Activated CD8-positive, alpha-beta T cell treated with anti-CD3 and anti-CD28 coated beads, Interleukin-2, amount 10 ng/mL, durations not matched to agents 7 days and 5 days (primary cell): ENCODE measurements at places on chromosomes 4 and X. TPM values are rescaled to one million over a fixed set of nuclear protein-coding genes. Genes with fewer than 3 reads are reported as not detected.

GRCh38 chr4:74890341-74890740, 42.6 kb upstream of the PARM1 start:
- H3K27me3 ChIP-seq, result peaks cover 3% of the 10 kb centered on the region
- no peaks in the 10 kb centered on the region for H3K36me3 ChIP-seq
- no peak overlapping the region for H3K4me3 ChIP-seq
- no peaks in the 10 kb centered on the region for H3K4me1 ChIP-seq
- no peak for DNase-seq

The NPNT gene
- total RNA-seq, result not detected

DNA sequence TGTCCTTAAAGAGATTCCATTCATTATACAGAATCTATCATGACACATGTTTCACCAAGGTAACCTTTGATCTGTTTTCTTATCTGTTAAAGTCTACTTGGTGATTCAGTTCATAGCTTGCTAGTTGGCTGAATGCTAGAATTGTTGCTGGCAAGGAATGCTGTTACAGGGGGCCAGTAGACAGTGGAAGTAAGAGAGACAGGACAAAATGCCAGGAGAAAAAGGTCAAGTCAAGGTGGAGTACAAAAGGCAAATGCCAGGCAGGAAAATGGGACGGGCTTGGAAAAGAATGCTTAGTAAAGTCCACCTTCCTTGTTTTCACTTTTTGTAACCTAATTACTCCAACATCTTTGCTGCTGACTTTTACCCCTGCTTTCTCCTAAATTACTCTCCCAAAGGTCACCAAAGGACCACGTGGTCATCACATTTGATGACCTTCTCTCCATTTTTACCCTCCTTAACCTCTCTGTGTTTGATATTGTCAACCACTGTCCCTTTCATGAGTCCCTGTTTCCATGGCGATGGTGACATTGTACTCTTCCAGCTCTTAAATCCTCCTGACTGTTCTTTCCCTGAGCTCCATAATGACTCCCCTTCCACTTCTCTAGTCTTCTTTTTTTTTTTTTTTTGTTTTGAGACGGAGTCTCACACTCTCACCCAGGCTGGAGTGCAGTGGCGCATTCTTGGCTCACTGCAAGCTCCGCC, 24.5 kb upstream of the TAPT1 start:
- H3K4me1 ChIP-seq, result no peaks in the 10 kb centered on the region
- H3K27me3 ChIP-seq, result no peaks in the 10 kb centered on the region
- H3K27ac ChIP-seq, result no peak overlapping the region
- H3K36me3 ChIP-seq, result peaks cover 6% of the 10 kb centered on the region
- no peak overlapping the region for H3K4me3 ChIP-seq
- no peak for DNase-seq

DNA sequence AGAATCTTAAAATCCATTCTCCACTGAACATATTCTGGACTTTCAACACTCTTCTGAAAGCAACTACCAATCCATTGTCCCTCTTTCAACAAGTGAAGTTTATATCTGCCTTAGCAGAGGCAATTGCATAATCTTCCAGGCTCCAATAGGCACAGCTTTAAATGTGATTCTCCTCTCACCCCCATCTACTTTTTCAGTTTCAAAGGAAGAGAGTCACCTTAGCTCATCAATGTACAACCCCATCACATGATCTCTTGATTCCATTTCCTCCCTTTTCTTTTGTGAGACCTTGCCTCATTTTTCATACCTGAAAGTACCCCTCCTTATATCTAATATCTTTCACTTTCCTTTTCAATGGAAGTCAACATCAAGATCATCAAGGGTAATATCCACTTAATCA, 921.7 kb upstream of the EPHA5 start:
- no peak overlapping the region for H3K4me3 ChIP-seq
- no peaks in the 10 kb centered on the region for H3K36me3 ChIP-seq
- no peak overlapping the region for H3K27ac ChIP-seq
- no peaks in the 10 kb centered on the region for H3K4me1 ChIP-seq

- DNase-seq, result no peak
- no peak overlapping the region for H3K27ac ChIP-seq
- no peaks in the 10 kb centered on the region for H3K4me1 ChIP-seq
Observed at GRCh38 chrX:51737091-51737490, 6.2 kb upstream of the GSPT2 start.

DNA sequence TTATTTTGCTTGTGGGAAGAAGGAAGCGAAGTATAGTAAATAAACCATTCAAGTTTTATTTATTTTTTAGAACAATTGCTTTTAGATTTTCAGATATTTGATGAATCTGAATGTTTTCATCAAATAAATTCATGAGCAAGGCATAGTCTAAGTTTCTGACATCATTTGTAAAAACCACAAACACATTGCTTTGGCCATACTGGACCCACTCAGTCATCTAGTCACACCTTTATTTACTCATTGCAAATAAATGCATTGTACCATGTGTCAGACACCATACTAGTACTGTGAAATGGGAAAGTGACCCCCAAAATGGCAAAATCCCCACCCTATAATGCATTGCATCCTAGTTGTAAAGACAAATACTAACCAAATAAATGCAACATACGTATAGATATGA, 449.1 kb upstream of the SMIM31 start:
- H3K27me3 ChIP-seq, result no peaks in the 10 kb centered on the region
- H3K4me3 ChIP-seq, result no peak overlapping the region
- no peaks in the 10 kb centered on the region for H3K4me1 ChIP-seq
- no peak for DNase-seq

The PSAPL1 gene
- total RNA-seq, result not detected

The NAP1L3 gene
- 0.66 TPM for total RNA-seq

The TMEM271 gene
- not detected for total RNA-seq

GRCh38 chrX:72137846-72138495, 6.3 kb upstream of the RTL5 start:
- H3K27me3 ChIP-seq, result peaks cover 17% of the 10 kb centered on the region
- H3K27ac ChIP-seq, result no peak overlapping the region
- no peaks in the 10 kb centered on the region for H3K36me3 ChIP-seq
- DNase-seq, result no peak
- peaks cover 11% of the 10 kb centered on the region for H3K4me1 ChIP-seq

GRCh38 chr4:154073107-154073822, 284.4 kb upstream of the SFRP2 start:
- no peaks in the 10 kb centered on the region for H3K4me1 ChIP-seq
- no peak for DNase-seq
- no peak overlapping the region for H3K4me3 ChIP-seq
- H3K27me3 ChIP-seq, result no peaks in the 10 kb centered on the region
- H3K36me3 ChIP-seq, result no peaks in the 10 kb centered on the region

- H3K27ac ChIP-seq, result no peak overlapping the region
- H3K36me3 ChIP-seq, result no peaks in the 10 kb centered on the region
- H3K4me3 ChIP-seq, result no peak overlapping the region
- no peaks in the 10 kb centered on the region for H3K27me3 ChIP-seq
- H3K4me1 ChIP-seq, result no peaks in the 10 kb centered on the region
- DNase-seq, result no peak
Observed at GRCh38 chr4:156778093-156778492, 193.5 kb downstream of the PDGFC start.

DNA sequence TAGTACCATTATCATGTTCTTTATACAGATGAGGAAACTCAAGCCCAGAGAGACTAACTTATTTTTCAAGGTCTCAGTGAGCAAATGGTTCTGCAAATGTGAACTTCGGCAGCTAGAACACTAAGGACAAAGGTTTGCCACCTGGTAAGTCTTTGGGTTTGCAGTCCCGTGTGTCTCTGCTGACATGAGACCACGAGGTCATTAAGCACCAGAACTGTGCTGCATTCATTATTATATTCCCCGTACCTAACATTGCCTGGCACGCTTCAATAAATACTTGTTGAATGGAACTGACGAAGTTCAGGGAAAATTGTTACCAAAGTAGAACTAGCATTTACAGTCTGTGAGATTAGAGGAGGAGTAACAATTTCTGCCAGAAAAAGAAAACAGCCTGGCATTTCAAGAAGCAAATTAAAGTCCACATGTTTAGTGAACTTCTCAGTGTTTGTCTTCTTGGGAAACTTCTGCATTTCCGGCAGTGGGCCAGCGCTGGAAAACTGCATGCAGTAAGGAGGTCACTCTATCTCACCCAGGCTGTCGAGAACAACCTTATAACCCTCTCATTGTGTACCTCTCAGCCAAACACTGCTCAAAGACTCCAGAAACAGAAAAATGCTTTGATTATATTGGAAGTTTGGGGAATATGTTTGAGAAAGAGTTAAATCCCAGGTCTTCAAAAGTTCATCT, 67.4 kb upstream of the CPEB2 start:
- no peak for DNase-seq
- peaks cover 17% of the 10 kb centered on the region for H3K27me3 ChIP-seq
- no peak overlapping the region for H3K4me3 ChIP-seq
- H3K4me1 ChIP-seq, result no peaks in the 10 kb centered on the region

The CCDC160 gene
- total RNA-seq, result not detected

The TMPRSS11A gene
- not detected for total RNA-seq

DNA sequence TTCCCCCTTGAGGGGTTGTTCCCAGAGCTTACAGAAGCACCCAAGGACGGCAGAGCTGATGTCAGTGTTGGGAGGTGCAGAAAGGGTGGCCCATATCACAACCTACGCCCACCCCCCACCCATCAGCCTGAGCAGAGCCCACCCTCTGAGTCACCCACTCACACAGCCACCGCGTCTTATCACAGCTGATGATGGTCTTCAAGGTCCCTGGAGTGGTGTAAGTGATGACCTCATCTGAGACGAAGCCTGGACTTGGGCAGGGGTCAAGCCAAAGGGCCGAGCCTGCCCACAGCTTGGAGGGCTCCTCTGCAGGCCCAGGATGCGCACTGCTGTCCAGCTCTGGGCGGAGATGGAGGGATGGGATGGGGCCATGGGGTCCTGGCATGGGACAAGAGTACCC, 3.0 kb upstream of the HTRA3 start:
- DNase-seq, result no peak
- H3K27me3 ChIP-seq, result peaks cover 22% of the 10 kb centered on the region
- no peaks in the 10 kb centered on the region for H3K36me3 ChIP-seq
- no peaks in the 10 kb centered on the region for H3K4me1 ChIP-seq

DNA sequence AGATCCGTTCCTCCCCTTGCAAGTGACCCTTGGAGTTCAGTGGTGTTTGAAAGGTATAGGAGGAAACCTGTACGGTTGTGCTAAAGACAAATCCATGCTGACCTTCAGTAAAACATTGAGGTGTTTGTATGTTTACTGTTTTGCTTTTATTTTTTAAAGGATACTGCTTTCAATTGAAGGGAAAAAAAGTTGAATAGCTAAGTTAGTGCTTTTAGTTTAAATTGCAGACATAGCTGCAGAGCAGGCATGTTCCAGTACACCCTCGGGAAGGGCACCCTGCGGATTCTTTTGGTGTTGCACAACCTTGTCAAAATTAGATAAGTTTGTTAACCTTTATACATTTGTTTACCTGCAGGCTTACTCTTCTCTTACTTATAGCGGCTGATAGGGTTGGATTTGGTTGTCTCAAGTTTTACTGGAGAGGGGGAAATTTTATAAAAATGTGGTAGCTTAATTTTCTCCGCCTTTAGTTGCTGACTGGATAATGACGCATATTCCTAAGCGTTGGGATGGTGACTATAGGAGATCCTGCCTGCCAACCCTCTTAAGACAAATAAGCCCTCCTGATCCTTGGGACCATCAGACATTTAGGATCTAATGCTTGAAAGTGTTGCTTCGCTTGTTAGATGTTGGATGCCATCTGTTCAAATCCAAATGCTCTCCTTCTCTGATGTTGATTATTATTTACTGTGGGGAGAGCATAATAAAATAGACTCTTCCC, 2.0 kb downstream of the RAPGEF2 start:
- peak overlapping the region; percentile 90 for H3K4me3 ChIP-seq
- DNase-seq, result no peak
- H3K4me1 ChIP-seq, result peaks cover 44% of the 10 kb centered on the region
- no peaks in the 10 kb centered on the region for H3K36me3 ChIP-seq

DNA sequence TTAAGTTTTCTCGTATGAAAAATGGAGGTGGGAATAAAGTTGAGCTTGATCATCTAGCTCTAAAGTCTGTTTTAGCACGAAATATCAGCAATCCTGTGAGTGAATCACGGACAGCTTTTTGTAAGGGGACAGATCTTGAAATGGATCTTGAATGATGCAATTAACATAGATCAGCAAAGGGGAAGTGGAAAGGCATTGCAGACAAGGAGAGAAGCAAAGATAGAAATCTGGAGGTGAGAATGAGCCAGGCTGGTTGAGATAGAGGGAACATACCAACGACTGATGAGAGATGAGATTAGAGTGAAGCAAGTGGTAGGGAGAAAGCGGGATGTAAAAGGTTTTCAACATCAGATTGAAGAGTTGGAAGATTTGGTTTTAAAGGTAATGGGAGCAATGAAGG, 4.6 kb upstream of the DGKK start:
- H3K4me1 ChIP-seq, result no peaks in the 10 kb centered on the region
- peaks cover 22% of the 10 kb centered on the region for H3K27me3 ChIP-seq
- H3K4me3 ChIP-seq, result no peak overlapping the region
- no peaks in the 10 kb centered on the region for H3K36me3 ChIP-seq
- no peak overlapping the region for H3K27ac ChIP-seq

- H3K4me3 ChIP-seq, result no peak overlapping the region
- H3K27me3 ChIP-seq, result no peaks in the 10 kb centered on the region
- H3K27ac ChIP-seq, result no peak overlapping the region
- no peaks in the 10 kb centered on the region for H3K4me1 ChIP-seq
Observed at GRCh38 chrX:124256216-124256615, 76.2 kb upstream of the TEX13D start.

DNA sequence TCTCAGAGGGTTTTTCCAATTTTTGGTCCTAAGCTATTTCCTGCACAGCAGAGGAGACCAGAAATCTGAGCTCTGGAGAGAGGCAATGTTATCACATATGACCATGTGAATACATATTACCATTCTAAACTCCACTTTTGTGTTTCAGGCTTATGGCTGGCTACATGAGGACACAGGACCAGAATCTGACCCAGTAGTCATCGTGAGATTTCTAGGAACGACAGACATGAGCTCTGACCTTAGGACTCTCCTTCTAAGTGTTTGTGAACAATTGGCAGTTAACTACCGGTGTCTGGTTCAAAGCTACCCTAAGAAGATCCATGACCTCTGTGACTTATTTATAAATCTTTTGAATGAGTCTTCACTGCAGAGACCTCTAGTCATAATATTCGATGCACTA, 198.6 kb downstream of the NWD2 start:
- no peaks in the 10 kb centered on the region for H3K4me1 ChIP-seq
- peaks cover 19% of the 10 kb centered on the region for H3K27me3 ChIP-seq
- DNase-seq, result no peak
- H3K36me3 ChIP-seq, result no peaks in the 10 kb centered on the region
- no peak overlapping the region for H3K4me3 ChIP-seq
- no peak overlapping the region for H3K27ac ChIP-seq

The TMEM150C gene
- total RNA-seq, result not detected

GRCh38 chrX:80335062-80335830, 85.0 kb upstream of the TENT5D start:
- H3K4me1 ChIP-seq, result no peaks in the 10 kb centered on the region
- no peak overlapping the region for H3K27ac ChIP-seq
- no peak for DNase-seq
- no peaks in the 10 kb centered on the region for H3K27me3 ChIP-seq
- H3K4me3 ChIP-seq, result no peak overlapping the region

GRCh38 chr4:1604706-1605205, 79.4 kb downstream of the FAM53A start:
- H3K27me3 ChIP-seq, result no peaks in the 10 kb centered on the region
- peak overlapping the region; percentile 72 for H3K4me3 ChIP-seq
- H3K36me3 ChIP-seq, result no peaks in the 10 kb centered on the region
- peak overlapping the region; percentile 90 for H3K27ac ChIP-seq
- DNase-seq, result peak; percentile 72
